ELR (cell line): ENCODE measurements at places on chromosomes 16 and 17.

DNA sequence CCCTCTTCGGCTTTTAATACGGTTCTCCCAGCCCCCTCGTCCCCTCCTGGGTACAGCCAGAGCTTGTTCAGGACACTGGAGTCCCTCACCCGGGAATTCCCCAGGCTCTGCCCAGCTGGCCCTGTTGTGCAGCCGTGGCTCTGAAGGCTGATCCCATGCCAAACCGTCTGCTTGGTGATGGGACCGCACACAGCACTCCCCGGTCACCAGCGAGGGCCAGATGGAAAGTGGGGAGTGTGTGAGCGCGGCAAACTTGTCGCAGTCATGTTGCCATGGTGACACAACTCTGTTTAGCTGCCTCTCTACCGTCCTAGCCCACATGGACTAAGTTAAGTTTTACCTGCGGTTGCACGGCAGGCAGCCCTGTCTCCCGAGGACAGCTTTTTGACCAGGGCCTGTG is 107.9 kb downstream of the RAP1GAP2 start:
- no peak for DNase-seq

DNA sequence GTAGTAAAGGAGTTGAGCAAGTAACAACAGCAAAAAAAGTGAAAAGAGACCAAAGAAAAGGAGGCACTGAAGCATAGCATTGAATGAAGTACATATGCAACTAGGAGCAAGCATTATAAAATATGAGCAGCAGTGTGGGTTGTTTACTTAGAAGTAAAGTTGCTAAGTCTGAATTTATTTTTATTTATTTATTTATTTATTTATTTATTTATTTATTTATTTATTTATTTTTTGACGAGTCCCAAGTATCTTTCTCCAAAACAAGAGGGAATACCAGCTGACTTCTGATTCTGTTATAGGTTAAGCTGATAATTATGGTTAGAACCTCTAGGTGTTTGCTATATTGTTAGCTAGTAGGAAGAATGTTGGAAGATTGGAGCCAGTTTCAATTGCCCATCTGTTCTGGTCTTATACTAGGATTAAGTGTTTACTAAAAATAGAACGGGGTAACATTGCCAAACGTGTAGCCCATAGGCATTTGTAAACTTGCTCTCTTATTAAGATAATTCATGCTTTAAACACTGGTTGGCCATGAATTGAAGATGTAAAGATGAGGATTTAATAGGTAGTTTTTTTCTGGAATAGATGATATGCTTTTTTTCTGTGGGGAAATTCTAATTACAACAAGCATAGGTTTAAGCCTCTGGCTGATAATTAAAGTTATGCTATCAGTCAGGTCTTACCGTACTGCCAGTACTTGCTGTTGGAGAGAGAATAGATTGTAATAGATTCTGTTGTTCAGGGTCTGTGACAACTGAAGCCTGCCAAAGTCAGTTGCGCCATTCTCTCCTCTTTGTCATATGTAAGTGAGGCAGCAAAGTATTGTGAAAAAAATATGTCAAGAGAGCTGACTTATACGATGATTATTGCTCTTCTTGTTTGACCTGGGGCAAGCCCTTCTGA is 66.7 kb downstream of the PPM1E start:
- DNase-seq, result no peak

DNA sequence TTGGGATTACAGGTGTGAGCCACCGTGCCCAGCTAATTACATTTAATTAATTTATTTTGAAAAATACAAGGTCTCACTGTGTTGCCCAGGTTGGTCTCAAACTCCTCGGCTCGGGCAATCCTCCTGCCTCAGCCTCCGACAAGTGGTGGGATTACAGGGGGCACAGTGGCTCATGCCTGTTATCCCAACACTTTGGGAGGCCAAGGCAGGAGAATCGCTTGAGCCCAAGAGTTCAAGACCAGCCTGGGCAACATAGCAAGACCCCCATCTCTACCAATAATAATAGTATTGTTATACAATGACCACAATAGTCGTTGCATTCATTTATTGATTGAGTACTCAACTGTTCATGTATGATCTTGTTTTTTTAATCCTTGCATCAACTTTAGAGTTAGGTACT is 22.0 kb downstream of the CDH1 start:
- DNase-seq, result no peak

DNA sequence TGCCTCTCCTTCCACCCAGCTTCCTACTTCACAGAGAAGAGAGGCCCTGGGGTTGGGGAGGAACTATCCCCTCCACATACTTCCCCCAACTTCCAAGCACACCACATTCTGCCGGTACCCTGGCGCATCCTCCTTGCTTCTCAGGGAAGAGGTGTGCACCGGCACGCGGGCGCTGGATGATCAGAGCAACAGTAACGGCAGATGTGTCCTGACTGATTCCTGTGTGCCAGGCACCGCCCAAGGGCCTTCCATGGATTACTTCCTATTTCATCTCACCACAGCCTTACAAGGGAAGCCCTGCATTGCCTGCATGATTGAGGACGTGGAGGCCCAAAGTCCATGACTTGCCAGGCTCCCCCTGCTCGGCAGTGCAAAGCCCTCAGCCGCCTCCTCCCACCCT is 21.1 kb upstream of the MLKL start:
- no peak for DNase-seq

- DNase-seq, result no peak
These were observed 41.6 kb upstream of the CPPED1 start for GRCh38 chr16:12845282-12845681.

DNA sequence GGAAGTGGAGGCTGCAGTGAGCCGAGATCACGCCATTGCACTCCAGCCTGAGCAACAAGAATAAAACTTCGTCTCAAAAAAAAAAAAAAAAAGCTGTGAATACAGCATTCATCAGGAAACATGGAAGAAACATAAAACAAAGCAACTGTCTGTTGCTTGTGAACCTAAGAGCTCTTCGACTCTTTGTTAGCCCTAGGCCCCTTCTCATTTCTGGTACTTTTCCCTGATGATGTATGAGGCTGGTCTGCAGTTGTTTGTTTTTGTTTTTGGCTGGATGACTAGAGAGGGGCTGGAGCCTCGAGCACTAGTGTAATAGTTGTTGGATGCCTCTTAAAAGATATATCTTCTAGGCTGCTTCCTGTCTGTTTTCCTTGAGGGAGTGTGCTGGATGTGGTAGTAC is 113.5 kb downstream of the MAP2K6 start:
- DNase-seq, result no peak

GRCh38 chr16:22075043-22075757 is 17.1 kb upstream of the VWA3A start:
- DNase-seq, result peak; percentile 73

DNA sequence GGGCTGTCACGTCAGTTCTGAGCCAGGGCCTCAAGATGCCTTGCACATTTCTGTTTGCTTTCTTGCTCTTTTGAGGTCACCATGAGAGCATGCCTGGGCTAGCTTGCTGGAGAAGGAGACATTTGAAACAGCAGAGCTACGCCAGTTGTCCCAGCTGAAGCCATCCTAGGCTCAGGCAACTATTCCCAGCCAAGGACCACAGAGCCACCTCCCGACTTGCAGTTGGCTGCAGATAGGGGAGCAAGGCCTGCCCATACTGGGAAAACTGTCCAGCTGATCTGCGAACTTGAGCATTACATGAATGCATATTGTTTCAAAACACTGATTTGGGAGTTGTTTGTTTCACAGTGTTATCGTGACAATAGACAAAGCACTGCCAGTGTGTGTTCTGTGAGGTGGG is 340.8 kb downstream of the XYLT1 start:
- DNase-seq, result no peak

- peak; percentile 75 for DNase-seq
These were observed 19.9 kb upstream of the GPATCH8 start for GRCh38 chr17:44522883-44523671.

DNA sequence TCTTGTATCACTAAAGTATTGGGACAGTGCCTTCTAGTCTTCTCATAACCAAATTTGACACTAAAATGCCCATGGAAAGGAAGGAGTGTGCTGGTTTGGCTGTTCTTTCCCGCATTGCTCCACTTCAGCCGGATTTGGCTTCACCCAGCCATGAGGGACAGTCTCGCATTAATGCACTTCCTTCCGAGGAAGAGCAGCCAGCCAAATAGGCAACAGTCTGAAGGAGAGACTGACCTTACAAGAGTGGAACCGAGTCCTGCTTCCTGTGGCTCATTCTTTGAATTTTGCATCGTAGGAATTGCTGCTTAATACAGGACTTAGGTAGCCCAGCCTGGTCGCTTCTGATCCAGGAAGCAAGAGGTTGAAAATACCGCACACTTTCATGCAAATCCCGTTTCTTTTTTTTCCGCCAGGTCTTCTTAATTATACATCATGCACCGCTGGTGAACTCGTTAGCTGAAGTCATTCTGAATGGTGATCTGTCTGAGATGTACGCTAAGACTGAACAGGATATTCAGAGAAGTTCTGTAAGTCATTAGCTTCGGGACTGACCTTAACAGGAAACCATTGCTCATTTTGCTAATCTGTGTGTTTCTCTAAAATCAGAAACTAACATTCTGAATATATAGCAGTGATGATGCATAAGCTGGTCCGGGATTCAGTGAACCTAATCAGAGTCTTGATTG is 38.2 kb downstream of the CLEC16A start:
- DNase-seq, result no peak

GRCh38 chr17:76121932-76122430 is 18.4 kb upstream of the EXOC7 start:
- peak; percentile 43 for DNase-seq

- DNase-seq, result no peak
These were observed 613.5 kb upstream of the C16orf82 start for GRCh38 chr16:26453215-26453614.

GRCh38 chr17:51200846-51201245 is 34.6 kb downstream of the NME2 start:
- no peak for DNase-seq

GRCh38 chr17:81685108-81685507 is 1.3 kb downstream of the HGS start:
- DNase-seq, result peak; percentile 96

DNA sequence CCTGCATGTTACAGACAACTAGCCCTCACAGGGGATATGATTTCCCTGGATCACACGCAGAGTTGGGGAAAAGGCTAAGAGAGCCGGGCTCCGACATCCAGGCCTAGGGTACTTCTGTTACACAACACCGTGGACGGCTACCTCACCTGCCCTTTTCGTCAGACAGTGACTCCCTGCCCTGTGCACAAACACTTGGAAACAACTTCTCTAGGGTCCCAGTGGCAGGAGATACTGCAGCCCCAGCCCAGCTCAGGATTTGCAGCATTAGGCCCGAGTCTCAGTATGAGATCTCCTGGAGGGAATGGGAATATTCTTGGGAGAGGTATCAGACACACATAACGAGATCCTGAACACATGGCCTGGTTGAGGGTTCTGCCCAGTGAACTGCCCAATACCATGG is 8.3 kb downstream of the RUSF1 start:
- DNase-seq, result no peak

GRCh38 chr17:11441004-11441403 is 157.3 kb upstream of the DNAH9 start:
- DNase-seq, result no peak

GRCh38 chr16:1308036-1308976 is 1.1 kb upstream of the UBE2I start:
- DNase-seq, result peak; percentile 59

- peak; percentile 56 for DNase-seq
These were observed 16.8 kb downstream of the VASN start for GRCh38 chr16:4388271-4389021.

GRCh38 chr17:44540246-44541084 is 16.8 kb upstream of the FZD2 start:
- no peak for DNase-seq

- DNase-seq, result no peak
These were observed 16.6 kb downstream of the G6PC1 start for GRCh38 chr17:42917236-42917603.

DNA sequence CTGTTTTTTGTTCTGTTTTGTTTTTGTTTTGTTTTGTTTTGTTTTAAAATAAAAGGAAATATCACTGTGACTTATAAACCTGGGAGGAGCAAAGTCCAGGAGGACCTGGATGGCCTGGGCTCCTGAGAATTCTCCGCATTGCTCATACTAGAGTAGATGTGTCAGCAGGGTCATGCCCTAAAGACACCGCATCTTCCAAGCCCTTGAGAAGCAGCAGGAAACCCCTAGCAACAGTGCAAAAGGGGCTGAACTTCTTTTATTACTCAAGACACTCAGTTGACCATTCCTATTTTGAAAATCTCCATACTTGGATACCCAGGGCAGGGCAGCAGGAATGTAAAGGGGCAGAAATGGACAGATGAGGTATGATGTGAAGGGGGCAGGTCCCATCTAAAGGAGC is 51.8 kb downstream of the SYT17 start:
- peak; percentile 67 for DNase-seq

- DNase-seq, result peak; percentile 10
These were observed at the start of gene ADAP2 for GRCh38 chr17:30921544-30922196. Gene ADAP2, plus strand, starts transcription at chr17:30921945. Its CDS starts 70 bp downstream, at chr17:30922015.

GRCh38 chr16:85539084-85539483 is 74.0 kb upstream of the GSE1 start:
- DNase-seq, result no peak

DNA sequence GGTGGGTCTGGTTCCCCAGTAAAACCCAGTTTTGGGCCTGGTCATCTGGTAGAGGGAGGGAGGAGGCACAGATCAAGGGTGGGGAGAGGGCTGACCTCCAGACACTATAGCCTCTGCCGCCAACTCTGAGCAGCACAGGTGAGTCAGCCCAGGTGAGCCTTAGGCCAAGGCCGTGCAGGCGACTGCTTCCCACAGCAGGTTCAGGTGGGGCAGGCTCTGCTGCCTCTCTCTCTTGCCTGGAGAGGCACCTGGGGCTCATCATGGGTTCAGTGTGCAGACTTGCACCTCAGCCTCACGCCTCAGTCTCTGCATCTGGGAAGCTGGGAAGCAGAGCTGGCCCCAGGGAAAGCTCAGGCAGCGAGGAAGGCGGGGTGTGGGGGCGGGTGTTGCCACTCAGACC is 37.8 kb upstream of the IL34 start:
- no peak for DNase-seq

DNA sequence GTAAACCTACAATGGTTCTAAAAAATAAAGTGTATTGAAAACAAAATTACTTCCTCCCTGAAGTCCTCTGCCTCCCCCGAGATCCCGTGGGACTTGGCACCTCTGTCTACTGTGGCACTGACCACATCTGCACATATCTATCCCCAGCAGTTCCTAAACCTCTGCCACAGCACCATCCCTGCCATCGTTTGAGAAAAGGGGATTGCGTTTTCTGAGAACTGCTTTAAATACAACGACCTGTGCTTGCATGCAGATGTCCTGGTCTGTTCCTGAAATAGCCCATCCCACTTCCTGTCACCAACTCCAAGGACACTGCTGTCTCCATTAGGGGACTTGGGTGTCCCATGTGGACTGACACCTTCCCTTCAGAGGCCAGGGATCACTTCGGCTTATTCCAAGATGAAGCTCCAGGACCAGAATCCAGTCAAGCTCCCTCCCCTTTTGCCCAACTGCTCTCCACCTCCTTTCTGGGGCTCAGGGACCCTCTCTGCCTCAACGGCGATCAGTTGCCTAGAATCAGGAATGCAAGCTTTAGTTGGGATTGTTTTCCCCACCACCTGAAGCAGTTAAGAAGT is 20.6 kb downstream of the CBLN1 start:
- no peak for DNase-seq
